ENCODE measurements at places on chromosomes 2 and 18. TPM values are rescaled to one million over a fixed set of nuclear protein-coding genes. Genes with fewer than 3 reads are reported as not detected.

- DNase-seq, result no peak
These were observed 13.0 kb upstream of the MRPL19 start for GRCh38 chr2:75633620-75634019.

DNA sequence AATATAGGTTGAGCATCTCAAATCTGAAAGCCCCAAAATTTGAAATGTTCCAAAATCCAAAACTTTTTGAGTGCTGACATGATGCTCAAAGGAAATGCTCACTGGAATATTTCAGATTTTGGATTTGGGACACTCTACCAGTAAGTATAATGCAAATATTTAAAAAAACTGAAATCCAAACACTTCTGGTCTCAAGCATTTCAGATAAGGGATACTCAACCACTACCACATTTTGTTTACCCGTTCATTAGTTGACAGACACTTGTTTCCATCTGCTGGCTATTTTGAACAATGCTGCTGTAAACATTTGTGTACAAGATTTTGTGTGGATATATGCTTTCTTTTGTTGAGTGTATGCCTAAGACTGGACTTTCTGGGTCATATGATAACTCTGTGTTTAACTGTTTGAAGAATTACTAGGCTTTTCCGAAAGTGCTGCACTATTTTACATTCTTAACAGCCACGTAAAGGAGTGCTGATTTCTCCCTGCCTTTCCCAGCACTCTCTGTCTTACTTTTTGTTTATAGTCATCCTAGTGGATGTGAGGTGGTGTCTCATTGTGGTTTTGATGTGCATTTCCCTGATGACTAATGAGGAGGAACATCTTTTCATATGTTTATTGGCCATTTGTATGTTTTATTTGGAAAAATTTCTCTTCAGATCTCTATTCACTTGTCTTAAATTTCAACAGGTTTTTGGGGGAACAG is 19.5 kb upstream of the DCDC2C start:
- no peak for DNase-seq

DNA sequence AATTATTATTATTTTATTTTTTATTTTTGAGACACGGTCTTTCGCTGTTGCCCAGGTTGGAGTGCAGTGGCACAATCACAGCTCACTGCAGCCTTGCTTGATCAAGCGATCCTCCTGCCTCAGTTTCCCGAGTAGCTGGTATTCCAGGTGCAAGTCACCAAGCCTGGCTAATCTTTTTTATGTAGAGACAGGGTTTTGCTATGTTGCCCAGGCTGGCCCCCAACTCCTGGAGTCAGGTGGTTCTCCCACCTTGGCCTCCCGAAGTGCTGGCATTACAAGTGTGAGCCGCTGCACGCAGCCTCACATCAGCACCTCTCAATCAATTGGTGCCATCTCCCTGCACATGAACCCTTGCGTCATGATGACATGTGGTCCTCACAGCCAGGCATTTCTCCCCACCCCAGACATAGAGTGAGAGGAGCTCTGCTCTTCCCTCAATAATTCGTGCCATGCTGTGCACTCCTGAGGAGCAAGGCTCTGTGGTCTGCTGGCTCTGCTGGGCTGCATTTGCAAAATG is 5.9 kb downstream of the INPP5D start:
- no peak for DNase-seq

GRCh38 chr2:47724221-47724981 is 58.5 kb upstream of the MSH6 start:
- peak; percentile 89 for DNase-seq

The CHRNG gene
- not detected for polyA plus RNA-seq

GRCh38 chr2:204539019-204539385 is 6.3 kb upstream of the PARD3B start:
- DNase-seq, result no peak

DNA sequence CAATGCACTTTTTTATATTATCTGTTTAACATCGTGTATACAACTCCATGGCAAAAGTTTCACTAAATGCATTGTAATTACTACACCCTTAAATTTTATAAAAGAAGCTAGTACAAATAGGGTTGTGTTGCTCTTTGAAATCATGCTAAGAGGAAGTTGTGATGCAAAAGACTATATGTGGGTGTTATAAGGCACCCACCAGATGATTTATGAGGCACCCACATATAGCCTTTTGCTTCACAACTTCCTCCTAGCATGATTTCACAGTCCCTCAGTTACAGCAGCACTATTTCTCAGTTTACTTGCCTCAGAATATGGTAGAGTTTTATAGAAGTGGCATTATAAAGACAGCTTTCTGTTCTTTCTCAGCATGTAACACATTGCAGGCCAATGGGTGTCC is 277.3 kb upstream of the DOK6 start:
- DNase-seq, result no peak

GRCh38 chr2:69311024-69311416 is 76.0 kb downstream of the GFPT1 start:
- no peak for DNase-seq

The CCDC74B gene
- polyA plus RNA-seq, result not detected

DNA sequence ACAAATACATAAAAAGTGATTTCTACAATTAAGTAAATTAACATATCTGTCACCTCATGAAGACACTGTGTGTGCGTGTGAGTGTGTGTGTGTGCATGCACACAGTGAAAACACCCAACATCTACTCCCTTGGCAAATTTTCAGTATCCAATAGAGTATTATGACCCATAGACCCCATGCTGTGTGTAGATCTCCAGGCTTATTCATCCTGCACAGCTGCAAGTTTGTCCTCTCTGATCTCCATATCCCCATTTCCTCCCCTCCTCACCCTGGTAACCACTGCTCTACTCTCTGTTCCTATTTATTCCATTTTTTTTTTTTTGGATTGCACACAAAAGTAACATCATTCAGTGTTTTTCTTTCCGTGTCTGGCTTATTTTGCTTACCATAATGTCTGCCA is 391.0 kb downstream of the SOX11 start:
- no peak for DNase-seq

GRCh38 chr2:128536925-128537620 is 218.4 kb upstream of the HS6ST1 start:
- no peak for DNase-seq

- DNase-seq, result no peak
These were observed 3.1 kb downstream of the FECH start for GRCh38 chr18:57583297-57583835.

GRCh38 chr18:31399306-31400032 is 22.9 kb downstream of the DSG4 start:
- no peak for DNase-seq

The FOXD4L1 gene
- polyA plus RNA-seq, result not detected

GRCh38 chr18:31819106-31819924 is 58.6 kb upstream of the SLC25A52 start:
- peak; percentile 11 for DNase-seq

The PID1 gene
- 0.42 TPM for polyA plus RNA-seq

The CCDC102B gene
- polyA plus RNA-seq, result 5.0 TPM

The PARD3B gene
- polyA plus RNA-seq, result not detected

The FRZB gene
- not detected for polyA plus RNA-seq

The MFSD2B gene
- polyA plus RNA-seq, result 0.74 TPM

DNA sequence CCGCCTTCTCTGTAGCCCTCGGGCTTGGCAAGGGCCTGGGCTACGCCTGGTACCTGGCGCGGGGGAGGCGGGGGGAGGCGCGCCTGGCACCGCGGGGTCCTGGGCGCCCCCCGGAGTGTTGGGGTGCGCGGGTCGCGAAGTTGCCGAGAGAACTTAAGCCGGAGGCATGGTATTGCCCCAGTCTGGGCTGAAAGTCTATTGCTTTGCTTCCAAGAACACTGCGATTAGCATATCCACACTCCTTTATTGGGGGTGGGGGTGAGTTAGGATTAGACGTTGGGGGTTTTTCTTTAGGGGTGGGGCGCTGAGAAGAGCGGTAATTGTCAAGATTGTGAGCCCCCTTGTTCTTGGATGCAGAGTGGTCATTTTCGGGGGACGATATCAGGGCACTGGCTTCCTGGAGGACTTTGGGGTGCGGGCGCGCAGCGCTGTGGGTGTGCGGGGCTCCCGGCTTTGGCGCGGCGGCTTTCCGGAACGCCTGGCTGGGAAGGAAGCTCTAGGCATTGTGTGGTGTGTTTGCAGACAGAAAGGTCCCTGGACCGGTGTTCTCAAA is 798 bp downstream of the TANC1 start:
- no peak for DNase-seq

- no peak for DNase-seq
These were observed 256.6 kb upstream of the RASGRP3 start for GRCh38 chr2:33219850-33220275.

DNA sequence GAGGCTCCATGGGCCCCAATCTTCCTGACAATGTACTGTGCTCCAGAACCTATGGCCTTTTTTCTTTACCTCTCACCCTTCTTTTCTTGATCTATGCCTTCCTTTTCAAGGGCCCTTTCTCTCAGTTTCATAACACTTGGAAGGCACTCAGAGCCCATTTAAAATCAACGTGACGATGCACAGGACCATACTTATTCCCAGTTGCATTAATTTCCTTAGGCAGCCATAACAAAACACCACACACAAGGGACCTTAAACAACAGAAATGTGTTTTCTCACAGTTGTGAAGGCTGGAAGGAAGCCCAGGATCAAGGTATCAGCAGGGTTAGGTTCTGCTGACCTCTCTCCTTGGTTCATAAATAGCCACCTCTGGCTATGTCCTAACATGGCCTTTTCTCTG is 414.0 kb upstream of the TNP1 start:
- DNase-seq, result no peak

DNA sequence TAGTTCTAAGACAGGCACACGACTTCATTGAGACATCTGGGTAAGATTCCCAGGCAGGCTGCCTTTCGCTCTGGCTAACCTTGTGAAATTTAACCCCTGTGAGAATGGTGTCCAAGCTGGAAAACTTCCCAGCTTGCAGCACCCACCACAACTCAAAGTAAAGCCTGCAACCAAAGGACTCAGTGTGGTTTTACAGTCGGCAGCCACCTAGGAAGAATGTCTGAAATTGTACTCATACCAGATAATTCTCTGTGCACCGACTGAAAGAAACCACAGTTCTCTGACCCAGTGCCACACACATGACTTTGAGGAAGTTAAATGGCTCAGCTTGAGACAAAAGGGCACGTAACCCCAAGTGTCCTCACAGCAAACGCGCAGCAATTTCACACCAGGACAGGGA is 125.7 kb downstream of the RBMS1 start:
- peak; percentile 11 for DNase-seq

GRCh38 chr2:184589261-184589660 is 9.1 kb upstream of the ZNF804A start:
- DNase-seq, result no peak

Measured in naive B cell (primary cell).